CD4-positive, alpha-beta T cell treated with Interleukin-12 subunit alpha and Interleukin-12 subunit beta, for 1 hour (primary cell): ENCODE measurements at places on chromosomes 5 and 9.

DNA sequence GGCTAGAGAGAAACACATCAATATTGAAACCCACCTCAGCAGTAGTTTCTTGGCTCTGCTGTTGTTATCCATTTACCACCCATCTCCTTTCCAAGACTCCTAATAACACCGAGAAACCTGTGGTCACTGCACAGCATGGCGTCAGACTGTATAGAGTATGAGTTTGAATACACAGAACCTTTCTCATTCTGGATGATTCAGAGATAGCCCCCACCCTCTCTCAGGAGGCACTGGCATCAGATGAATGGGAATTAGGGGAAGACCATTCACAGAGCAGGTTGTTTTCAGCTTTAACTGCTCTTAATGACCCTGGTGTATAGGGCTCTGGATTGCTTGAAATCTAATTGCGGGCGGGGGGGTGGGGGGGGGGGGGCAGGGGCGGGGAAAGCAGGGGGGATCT lies 86.7 kb downstream of the GPR21 start:
- no peak for DNase-seq

- DNase-seq = no peak
Observed at GRCh38 chr9:89750117-89750791, 145.4 kb downstream of the GADD45G start.

DNA sequence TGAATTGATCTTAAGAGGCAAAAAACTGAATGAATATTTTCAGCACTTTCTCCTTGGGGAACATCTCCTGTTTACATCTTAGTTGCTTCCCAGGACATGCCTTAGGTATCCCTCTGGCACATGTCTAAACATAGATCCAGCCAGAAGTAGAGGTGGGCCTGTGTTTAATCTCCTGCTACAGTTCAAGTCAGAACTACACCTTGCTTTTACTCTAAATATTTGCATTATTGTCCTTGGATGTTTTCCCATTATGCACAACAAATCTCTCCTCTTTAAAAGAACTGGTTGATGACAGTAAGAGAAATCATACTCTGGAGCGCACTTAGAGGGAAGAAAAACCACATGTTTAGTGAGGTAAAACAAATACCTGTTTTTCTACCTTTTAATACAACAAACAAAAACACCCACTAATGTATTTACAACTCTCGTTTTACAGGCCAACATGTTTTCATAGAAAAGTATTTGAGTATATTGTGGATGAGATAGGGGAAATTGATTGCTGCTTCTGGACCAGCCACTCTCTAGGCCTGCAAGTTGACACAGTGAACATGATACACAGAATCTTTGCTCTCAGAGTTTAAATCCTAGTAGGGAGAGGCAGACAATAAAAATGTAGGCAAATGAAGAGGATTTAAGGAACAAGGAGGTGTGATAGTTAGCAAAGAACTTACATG lies 32.3 kb downstream of the TNFAIP8 start:
- DNase-seq = no peak

DNA sequence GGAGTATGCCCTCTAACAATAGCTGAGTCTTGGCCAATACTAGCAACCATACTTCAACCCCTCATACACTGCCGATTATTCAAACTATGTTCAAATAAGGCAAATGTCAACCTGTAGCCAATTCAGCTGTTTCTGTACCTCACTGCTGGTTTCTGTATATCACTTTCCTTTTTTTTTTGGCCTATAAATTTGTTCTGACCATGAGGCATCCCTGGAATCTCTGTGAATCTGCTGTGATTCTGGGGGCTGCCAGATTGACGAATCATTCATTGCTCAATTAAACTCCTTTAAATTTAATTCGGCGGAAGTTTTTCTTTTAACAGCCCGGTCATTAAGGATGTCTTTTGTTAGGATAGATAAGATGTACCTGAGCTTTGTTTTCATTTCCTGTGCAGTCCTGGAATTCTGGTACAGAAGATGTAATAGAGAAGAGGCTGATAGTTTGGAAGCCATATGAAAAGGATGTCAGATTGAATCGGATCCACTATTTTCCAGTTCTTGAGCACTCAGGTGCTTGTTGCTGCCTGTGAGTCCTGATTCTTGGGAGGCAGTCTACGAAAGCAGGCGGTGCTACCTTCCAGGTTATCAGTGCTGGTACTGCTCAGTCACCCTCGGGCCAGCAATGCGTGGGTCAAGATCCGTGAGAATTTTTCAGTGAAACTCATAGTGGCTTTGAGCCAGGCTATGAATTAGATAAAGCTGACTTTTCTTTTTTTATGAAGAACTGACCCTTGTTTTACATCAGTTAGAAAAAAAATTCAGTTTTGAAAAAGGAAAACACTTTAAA lies 106.2 kb upstream of the TUT7 start:
- no peak for DNase-seq

GRCh38 chr5:80248378-80248777 lies 7.5 kb downstream of the SERINC5 start:
- no peak for DNase-seq

DNA sequence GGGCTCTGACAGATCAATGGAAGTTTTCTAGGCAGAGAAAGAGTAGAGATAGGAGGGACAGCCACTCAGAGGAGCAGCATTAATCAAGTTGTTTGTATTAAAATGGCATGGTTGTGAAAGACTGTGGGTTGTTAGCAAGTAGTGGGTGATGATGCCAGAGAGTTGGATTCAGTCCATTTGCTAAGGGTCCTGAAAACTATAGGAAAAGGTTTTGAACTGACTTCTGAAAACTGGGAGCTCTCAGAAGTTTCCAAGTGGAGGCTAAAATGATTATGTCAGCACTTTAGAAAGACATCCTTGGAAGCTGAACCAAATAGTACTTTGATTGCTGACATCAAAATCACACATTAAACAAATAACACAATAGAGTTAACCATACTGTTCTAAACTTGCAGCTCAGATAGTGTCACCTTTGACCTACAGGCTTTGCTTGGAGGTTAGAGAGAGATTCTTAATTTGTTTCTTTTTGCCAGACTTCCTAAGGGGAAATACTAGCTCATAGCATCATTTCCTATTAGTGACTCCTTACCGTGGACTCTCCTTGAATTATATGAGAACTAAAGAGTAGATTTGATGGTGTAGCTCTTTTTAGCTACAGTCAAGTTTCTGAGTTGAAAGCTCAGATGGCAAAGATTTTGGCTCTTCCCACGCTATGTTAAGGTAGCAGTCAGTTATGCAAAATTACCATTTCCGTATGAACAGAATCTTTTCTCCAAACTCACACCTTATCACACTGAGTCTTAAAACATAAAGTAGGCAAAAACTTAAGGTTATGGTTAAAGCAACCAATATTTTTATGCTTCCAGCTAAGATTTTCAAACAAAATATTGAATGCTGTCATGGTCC lies 277.1 kb downstream of the NR3C1 start:
- DNase-seq = no peak

DNA sequence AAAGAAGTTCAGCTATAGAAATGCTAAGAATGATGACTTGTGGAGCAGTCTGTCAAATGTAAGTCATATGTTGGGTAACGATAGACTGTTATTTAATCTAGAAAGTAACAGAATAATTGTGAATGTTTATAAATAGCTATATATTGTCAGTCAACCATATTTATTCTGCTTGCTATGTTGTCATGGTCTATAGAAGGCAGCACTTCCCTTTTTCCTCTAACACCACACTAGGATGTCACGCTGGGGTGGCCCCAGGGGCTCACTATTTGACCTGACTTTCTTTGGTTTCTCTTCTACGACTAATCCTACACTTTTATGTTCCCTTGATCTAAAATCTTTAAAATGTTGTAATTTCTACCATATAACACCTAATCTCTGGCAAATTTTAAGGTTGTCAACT lies 20.5 kb downstream of the ERAP2 start:
- DNase-seq = no peak

DNA sequence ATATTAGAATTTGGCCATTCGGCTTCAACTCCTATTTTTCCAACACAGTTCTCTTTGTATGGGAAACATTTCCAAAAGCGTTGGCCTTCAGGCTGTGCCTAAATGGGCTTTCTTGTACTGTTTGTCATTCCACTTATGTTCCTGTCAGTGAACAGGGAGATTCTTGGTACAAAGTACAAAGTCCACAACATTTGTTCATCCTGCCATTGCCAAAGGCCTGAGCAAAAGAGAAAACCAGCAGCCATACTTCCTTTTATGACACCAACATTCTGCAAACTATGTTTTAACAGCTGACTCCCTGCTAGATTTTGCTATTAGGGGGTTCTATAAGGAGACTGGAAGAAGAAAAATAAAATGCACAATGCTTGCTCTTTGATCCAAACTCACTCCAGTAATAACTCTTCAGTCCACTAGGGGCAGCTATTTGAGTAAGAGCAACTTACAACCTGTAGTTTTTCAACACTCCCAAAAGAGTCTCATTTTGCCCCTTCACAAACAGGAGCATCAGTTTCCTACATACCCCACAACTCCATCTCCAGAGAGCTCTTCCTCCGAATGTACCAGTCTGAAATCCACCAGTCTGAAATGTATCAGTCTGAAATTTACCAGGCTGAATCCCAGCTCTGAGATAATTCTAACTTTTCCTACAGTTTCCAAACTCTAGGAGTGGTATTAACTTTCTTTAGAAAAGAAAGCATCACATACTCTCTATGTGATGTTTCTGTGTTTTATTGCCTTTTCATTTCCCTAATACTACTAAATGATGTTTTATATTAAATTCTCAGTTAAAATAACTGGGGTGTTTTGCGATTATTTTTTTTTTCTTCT lies 693.8 kb downstream of the DNAH5 start:
- DNase-seq = no peak

DNA sequence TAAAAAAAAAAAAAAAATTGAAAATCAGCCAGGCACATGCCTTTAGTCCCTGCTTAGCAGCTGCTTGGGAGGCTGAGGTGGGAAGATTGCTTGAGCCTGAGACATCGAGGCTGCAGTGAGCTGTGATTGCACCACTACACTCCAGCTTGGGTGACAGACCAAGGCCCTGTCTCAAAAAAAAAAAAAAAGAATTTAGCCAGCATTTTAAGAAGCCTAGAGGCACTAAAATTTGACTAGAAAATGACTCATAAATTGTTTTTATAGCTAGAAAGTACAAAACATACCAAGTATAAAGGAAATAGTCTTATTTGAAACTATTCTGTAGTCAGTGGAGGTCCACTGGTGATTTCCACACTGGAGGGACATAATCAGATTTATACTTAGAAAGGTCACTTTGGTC lies 17.5 kb downstream of the LRRC70 start:
- no peak for DNase-seq

DNA sequence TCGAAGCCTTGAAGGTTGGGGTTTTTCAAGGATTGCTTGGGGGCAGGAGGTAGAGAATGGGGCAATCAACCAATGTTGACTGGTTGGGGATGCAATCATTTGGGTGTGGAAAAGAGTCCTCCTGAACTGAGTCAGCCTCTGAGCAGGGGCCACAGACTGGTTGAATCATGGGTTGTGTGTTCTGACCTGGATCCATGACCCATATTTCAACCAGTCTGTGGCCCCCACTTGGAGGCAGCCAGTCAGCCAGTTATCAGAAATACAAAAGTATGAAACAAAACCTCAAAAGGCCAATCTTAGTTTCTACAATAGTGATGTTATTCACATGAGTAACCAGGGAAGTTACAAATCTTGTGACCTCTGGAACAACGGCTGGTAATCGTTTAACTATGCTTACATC lies 81.4 kb upstream of the RANBP6 start:
- DNase-seq = no peak
